ENCODE measurements at places on chromosomes 4 and X.
A peak's percentile ranks its signal among the peaks of the same experiment; 100 is the strongest.

DNA sequence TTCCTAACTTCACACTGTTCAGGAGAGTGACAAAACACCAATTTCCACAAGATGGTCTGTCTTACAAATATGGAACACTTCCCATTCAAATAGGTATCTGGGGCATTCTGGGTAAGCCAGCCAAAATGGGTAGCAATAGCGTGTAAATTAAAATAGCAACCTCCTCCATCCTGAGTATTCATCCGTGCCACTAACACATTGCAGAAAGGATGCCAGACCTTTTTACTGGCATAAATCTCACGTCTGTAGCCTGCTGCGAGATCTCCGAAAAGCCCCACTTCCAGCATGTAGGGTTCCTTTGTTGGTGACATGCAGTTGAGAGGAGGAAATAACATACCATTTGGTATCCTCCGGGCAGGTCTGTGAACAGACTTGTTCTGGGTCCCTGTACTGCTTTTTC, 52.7 kb upstream of the RAI2 start:
- DNase-seq, result no peak

- DNase-seq, result no peak
Measured at GRCh38 chr4:73780243-73780642, 39.9 kb downstream of the CXCL8 start.

GRCh38 chrX:24876530-24877287, 139.1 kb downstream of the ARX start:
- DNase-seq, result no peak

DNA sequence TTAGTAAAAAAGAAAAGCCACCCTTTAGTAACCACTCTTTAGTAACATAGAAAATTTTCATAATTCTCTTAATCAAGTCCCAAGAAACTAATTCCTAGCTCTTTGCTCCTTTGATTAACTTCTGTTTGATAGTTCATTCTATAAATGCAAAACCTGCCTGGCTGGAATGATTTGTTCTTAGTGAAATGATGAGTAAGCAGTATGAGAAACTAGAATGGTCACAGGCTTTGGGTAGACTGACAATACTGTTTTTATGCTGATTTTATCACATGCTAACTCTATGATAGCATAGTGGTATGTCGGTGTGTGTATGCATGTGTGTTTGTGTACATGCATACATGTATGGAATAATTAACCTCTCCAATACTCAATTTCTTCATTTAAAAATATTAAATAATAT, 81.2 kb downstream of the SYTL5 start:
- DNase-seq, result no peak

GRCh38 chr4:52982255-52982945, 120.3 kb downstream of the RASL11B start:
- no peak for DNase-seq

DNA sequence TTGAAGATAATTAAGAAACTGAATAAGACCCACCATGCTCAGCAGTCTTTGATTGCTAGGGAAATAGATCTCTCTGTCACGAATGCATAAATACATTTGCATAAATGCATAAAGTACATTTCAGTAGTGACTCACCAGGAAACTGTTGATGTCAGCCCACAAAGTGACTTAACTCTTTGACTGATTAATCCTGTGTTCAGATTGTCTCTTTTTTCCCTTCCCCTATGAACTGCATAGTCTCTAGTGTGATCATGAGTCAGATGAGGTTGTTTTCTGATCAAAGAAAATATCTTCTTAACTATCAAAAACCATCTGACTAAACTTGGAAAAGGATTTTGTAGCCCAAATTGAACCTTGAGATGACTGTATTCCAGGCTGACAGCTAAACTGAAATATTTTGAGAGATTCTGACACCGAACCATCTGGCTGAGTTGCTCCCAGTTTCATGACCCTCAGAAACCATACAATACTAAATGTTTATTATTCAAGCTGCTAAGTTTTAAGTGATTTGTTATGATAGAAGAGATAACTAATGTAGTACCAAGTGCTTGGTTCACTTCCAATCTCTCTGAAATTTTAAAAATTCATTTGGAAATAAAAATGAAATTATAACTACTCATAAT, 1381.5 kb upstream of the AGA start:
- no peak for DNase-seq

GRCh38 chr4:175380841-175381240, 431.2 kb downstream of the GPM6A start:
- no peak for DNase-seq

GRCh38 chrX:13791559-13791958, 25.3 kb downstream of the GPM6B start:
- no peak for DNase-seq

DNA sequence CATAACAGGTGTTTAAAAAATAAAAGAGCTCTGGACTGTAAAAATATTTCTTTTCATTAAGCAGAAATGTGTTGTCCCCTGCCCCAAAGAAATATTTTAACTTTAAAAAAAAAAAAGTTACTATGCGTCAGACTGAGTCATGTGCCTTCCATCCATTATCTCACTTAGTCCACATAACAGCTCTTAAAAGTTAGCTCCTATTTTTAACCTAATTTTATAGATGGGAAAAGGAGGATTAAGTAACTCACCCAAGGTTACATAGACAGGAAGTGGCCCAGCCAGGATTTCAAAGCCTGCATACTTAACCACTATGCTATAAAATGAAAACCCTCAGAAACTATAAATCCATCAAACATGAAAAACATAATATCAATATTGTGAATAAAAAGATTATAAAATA, 97.7 kb downstream of the MANBA start:
- no peak for DNase-seq

DNA sequence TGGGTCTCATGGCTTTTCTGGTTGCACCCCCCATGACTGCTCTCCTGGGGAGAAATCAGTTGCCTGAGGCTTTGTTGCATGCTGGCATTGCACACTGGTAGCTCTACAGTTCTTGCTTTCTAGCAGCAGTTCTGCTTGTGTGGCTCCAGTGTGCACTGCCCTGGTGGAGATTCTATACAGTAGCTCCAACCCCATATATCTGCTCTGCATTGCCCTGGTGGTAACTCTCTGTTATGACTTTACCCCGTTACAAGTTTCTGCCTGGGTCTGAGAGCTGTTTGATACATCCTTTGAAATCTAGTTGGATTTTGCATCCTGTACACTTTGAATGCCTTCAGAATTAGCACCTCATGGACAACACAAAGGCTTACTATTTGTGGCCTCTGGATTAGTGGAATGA, 241.4 kb upstream of the EPHA5 start:
- no peak for DNase-seq

GRCh38 chrX:93932471-93933220, 258.6 kb downstream of the FAM133A start:
- DNase-seq, result no peak

DNA sequence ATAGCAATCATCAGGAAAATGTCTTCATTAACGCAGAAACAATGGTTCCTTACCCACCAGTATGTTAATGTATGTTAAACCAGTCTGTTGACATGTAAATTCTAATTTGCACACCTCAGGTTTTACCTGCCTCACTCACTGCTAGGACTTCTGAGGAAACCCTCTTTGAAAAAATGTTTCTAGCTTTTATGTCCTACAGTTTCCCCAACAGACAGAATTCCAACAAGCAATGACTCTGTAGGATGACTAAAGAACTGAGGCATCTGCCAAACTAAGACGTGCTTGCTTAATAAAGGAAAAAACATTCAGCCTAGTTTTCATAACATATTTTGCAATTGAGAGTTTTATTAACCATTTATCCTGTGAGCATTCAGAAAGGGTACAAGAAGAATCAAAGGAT, 20.6 kb upstream of the SOX3 start:
- DNase-seq, result no peak

DNA sequence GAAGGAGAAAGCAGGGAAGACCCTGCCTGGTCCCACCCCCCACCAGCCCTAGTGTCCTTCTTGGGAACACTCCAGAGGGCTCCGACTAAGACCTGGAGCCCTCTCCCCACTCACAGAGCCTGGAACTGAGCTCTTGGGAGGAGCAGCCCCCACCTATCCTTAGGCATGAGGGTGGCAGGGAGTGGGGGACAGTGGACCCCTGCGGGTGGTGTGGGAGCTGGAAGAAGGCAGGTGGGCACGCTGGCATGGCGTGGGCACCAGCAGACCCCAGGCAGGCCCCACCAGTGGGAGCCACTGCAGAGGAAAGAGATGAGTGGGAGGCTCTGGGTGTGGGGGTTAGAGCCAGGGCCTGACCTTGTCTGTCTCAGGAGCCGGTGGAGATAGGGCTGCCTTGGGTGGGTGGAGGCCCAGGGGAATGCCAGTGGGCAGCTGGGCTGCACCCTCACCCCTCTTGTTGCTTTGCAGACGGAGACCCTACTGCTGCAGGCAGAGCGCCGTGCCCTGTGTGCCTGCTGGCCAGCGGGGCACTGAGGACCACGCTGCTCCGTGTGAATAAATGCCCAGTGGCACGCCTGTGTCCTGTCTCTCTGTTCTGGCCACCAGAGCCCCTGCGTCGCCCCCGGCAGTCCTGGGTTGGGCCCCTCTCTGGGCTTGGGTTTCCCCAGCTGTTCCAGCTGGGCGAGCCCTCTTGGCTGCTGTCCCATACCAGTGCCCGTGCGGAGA, 15.6 kb upstream of the NAT8L start:
- no peak for DNase-seq

GRCh38 chrX:18681996-18682395, 10.1 kb upstream of the RS1 start:
- DNase-seq, result no peak

- DNase-seq, result no peak
Measured at GRCh38 chr4:169348541-169348940, 77.8 kb upstream of the SH3RF1 start.

DNA sequence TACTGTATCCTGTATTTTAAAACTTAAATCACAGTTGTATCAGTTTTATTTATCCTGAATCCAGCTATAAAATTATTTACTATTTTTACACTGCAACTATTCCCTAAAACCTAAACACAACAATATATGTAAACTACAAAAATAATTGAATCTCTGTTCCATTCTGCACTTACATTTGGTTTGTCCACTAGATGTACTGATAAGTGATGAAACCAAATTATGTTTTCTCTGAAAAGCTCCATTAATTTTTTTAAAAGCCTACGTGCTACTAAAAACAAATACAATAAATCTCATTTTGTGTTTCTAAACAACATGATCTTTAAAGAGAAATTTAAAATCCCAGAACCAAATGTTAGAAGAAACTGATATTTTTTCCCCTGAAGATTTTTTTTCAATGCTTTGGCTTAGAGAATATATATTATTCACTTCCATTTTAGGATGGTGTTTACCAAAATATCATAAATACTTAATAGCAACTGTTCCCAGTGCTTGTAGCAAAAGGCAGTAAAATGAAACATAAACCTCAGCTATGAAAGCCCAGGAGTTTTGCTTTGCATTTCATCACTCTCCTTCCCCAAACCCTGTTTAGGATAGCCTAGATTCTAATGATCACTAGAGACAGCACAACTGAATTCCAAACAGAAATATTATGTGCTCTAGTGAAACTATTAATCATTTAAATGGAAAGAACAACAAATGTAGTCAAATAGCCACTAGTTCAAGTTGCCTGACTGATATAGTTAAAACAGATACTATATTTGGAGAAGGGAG, 19.7 kb downstream of the ANTXR2 start:
- no peak for DNase-seq

DNA sequence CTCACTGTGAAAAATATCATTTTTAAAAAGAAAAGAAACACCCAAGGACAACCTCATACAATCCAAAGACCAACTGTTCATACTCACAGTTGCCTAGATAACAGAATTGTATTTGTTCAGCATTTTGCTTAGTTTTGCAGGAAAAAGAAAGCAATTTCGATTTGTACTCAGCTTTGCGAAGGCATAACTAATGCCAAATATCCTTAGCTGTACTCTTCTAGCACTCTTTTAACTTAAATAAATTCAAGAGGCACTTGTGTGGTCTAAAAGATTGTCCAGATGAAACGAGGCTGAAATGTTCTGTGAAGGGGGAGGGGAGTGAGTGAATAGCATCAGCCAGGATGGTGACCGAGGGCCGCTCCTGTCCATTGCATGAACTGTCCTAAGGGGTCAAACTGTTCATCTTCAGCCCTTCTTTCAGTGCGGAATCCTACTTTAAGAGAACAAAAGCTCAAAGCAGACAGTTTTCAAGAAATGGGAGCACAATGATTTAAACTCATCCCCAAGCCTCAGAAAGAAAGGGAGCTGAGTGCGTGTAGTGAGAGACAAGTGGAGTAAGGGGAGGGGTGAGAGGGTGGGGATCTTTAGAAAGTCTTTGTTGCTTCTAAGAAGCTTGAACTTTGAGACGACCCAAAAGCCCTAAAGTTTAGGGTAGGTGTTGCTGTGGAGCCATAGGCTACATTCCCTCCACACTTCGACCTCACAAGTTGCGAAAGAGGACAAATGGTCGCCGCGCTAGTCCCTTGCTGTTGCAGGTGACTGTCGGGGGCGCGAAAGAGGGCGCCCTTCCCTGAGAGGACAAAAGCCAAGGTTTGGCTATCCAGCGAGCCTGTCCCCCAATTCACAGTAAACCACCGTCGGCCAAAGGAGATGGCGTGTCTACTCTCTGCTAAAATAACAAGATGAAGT, 4.0 kb upstream of the NEUROG2 start:
- DNase-seq, result peak; percentile 12

DNA sequence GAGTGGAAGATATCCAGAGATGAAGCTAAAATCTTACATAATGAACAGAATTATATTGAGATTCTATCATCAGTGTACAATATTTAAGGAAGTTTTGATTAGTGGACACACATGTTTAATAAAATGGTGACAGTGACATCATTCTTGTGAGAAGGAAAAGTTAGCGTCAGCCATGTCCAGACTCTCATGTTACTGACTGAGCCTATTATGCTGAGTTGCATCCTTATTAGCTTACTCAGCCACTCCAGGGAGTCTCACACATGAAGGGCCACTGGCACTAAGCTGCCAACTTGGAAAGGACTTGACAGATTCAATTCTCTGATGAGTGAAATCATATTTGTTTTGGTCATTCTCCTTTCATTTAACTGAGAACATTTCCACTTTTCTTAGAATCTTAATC, 170.6 kb downstream of the BANK1 start:
- DNase-seq, result no peak

GRCh38 chrX:137363559-137363958, 202.4 kb upstream of the ZIC3 start:
- DNase-seq, result no peak

GRCh38 chr4:183409483-183409882, 35.0 kb upstream of the CDKN2AIP start:
- DNase-seq, result no peak

DNA sequence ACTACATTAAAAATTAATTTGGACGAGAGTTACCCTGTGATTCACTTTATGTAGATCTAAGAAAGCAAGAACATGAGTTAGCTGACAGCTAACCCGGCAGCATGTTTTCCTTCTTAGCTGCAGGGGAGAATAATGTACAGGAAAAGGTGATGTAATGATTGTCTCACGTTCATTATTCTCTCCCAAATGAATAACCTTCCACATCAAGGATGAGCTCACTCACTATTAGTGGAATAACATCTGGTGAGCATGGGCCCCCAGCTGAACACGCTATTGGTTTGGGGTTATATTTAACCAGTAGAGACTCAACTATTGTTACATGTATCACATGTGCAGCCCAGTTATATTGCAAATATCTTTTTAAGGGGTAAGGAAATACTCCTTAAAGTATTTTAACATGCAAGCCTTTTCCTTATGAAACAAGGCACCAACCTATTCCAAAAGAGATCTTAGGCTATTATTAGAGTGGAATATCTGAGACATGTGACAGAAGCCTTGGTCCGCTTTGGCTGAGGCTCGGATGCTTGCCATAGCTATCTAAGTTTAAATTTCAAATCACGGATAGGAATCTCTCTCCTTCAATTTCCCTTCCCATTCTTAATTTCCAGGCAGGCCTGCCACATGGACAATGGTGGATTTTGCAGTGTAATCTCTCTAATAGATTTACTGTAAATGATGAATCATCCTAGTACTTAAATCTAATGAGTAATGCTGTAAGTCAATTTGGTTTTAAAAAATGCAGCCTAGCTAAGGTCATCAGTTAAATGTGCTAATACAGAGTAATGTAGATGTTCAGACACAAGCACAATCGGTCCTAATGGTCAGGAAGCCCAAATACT, 99.0 kb upstream of the OTUD4 start:
- DNase-seq, result no peak
